ENCODE measurements at places on chromosomes 2 and 18.
A peak's percentile ranks its signal among the peaks of the same experiment; 100 is the strongest.

DNA sequence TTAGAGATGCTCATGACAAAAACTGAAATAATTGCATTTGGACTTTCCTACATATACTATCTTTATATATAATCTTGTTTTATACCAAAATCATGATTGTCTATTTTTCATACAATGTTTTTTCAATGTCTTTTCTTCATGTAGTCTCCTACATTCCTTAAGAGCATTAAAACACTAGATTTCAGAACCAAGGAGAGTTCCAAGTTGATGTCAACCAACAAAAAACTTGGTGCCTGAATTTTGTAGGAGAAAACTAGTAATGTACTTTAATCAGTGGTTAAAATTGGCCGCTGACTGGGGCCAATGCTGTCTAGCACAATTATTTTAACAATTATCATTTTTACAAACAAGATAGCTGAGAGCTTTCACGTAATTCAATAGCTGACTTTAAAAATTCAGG, 678.8 kb downstream of the DCC start:
- DNase-seq: no peak

DNA sequence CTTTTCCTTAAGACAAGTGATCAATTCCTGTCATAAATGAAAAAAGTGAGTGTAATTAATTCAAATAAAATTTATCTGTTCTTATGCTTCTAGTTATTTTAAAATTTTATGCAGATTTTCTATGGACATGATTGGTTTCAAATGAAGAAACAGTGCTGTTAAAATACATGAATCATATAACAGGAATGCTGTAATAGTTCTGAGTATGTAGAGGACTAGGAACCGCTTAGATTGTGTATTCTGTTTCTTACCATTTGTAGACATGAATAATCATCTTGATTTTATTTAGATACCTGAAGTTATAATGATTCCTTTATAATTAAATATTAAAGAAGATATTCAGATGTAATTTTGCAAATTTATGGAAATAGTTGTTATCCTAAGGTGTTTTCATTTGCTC, 3.5 kb downstream of the ACTR2 start:
- no peak for DNase-seq

DNA sequence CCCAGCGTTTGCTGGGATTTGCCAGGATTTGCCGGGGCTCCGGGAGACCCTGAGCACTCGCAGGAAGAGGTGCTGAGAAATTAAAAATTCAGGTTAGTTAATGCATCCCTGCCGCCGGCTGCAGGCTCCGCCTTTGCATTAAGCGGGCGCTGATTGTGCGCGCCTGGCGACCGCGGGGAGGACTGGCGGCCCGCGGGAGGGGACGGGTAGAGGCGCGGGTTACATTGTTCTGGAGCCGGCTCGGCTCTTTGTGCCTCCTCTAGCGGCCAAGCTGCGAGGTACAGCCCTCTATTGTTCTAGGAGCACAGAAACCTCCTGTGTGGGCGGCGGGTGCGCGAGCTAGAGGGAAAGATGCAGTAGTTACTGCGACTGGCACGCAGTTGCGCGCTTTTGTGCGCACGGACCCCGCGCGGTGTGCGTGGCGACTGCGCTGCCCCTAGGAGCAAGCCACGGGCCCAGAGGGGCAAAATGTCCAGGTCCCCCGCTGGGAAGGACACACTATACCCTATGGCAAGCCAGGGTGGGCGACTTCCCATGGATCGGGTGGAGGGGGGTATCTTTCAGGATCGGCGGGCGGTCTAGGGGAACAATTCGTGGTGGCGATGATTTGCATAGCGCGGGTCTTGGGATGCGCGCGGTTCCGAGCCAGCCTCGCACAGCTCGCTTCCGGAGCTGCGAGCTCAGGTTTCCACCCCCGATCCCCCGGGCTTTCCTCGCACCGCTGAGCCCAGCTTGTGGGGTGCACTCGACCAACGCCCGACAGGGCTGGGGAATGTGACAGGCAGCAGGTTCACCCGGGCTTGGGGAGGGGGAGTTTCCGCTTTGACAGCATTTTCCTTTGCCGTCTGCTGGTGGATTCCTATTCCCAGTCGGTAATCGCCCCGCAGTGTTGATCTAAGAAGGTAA, 2.8 kb downstream of the ONECUT2 start:
- DNase-seq: peak; percentile 93

DNA sequence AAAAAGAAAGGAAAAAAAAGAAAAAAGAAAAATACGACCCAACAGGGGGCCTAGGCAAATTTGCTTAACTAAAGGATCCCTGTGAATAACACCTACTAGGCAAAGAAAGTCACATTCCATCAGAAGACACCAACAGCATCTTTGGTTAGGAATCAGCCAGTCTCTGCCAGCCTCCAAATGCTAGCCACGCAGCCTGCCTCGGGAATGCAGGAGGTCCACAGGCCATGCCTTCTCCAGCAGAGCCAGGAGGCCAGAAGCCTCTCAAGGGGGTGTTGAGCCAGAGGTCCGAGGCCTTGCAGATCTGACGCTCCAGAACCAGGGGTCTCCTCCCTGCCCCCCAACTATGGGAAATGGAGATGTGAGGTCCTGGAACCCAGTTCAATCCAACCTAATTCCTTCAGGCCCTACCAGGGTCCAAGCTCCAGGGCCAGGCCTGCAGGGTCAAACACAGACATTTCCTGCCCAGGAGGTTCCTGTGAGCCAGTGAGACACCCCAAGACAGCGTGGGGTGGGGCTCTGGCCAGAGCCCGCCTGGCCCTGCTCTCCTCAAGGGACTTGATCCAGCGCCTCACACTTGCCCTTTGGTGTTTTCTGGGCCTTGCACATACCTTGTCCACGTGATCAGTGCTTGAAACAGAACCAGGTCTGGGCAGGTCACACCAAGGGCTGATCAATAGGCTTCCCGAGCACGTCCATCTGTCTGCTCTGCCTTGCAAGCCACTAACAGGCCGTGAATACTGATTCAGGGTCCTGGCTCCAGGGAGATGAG, 289.6 kb upstream of the ID2 start:
- DNase-seq: no peak

DNA sequence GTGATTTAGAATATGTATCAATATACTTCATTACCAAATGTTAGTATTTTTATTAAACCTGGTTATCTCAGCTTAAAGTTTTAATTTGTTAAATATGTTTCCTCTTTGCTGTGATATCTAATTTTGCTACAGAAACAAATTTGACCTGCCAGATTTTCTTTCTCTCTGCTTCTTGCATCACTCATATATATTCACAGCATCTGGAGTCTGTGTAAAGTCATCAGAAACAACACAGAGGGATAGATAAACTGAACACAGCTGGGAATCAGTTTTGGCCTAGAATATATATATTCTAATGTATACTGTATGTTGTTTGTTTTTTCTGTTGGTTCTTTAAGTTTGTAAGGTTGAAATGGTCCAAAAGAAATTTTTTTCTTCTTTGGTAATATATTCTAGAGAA, 8.5 kb downstream of the PSMD14 start:
- no peak for DNase-seq

- no peak for DNase-seq
These were observed 454.9 kb downstream of the LPIN1 start for GRCh38 chr2:12201369-12201768.

DNA sequence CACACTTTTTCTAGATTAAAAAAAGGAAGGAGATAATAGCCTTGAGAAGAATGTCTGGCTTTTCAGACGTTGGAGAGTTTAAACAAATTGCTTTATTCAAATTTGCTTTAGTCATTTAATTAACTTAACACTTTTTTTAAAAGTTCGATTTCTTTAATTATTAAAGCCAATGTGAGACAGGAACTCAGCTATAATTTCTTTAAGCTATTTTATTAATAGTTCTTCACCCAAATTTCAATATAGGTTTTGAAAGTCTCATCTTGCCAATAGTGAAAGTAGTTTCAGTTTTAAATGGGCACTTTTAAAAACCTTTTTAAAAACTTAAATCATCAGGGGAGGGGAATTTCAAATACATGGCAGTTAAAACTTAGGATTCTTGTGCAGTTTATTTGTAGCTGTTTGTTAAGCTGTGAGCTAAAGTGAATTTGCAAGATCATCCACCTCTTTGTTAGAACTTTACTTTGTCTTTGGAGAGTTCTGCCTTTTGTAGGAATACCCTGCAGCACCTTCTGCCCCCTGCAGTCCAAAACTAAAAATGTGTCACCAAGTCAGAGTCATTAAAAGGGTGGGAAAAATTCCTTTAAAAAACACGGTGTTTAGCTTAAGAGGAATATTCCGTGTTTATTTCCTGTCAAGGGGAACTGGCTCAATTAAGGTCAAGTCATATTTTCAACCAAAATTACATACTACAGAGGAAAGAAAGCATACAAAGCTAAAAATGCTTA, 4.6 kb downstream of the TGIF1 start:
- DNase-seq: no peak

DNA sequence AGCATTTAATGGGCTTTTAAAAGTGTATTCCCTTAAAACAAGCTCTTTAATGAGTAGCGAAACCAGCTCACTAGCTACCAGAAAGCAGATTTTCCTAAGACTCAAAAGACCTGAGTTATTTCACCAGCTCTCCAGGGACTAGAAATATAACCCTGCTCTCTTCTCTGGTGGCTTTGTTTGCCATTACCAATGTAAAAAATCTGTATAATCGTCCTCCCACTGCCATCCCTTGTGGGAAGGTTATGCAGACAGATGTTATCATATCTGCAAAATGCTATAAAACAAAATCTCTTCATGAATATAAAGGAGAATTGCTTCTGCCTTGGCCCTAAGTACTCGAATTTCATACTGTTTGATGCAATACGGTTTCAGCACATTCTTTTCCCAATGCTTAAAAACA, 335.2 kb downstream of the NUP35 start:
- DNase-seq: no peak

DNA sequence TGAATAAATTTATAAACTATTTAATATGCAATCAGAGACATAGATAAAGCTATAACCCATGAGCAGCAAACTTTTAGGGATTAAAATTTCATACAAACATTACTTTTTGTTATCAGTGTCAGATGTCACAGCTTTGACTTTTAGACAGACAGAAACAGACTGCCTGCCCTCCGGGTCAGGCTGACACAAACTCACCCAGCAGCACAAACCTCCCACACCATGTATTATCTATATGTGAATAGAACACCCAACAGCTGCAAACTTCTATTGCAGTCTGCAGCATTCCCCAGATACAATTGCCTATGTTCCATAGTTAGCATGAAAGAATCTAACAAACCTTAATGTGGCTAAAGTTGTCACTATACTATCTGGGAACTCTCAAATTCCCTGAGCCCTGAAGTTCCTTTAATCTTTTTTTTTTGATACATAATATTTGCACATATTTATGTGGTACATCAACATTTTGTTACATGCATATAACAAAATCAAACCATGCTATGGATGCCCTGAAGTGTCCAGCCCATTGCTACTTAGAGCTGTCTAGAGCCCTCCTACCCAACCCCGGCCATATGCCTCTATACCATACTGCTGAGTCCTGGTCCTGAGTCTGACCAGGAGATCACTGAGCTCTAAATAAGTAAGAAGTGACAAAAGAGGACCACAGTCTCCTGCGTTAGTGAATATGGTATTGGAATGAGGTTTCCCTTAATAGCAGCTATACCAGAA, 214.4 kb downstream of the ZNF385B start:
- no peak for DNase-seq

GRCh38 chr2:3738454-3738853, 35.1 kb downstream of the DCDC2C start:
- peak; percentile 7 for DNase-seq

GRCh38 chr2:207227062-207227748, 61.5 kb upstream of the KLF7 start:
- no peak for DNase-seq

DNA sequence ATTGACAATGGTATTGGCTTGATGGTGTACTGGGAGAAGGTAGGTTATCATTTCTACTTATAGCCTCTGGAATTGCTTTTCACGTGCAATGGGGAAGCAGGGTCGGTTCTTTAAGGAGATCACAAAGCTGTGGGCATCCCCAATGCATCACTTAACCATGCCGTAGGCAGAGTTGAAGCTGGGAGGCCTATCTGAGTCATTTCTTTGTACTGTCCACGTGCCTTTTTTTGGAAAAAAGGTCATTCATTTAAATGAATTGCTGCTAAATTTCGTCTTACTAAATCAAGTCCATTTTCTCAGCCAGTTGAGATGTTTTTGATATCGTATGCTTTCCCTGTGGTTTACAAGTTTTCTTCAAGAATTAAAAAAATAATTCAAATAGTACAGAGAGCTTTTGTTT, 17.2 kb upstream of the GYPC start:
- DNase-seq: no peak

DNA sequence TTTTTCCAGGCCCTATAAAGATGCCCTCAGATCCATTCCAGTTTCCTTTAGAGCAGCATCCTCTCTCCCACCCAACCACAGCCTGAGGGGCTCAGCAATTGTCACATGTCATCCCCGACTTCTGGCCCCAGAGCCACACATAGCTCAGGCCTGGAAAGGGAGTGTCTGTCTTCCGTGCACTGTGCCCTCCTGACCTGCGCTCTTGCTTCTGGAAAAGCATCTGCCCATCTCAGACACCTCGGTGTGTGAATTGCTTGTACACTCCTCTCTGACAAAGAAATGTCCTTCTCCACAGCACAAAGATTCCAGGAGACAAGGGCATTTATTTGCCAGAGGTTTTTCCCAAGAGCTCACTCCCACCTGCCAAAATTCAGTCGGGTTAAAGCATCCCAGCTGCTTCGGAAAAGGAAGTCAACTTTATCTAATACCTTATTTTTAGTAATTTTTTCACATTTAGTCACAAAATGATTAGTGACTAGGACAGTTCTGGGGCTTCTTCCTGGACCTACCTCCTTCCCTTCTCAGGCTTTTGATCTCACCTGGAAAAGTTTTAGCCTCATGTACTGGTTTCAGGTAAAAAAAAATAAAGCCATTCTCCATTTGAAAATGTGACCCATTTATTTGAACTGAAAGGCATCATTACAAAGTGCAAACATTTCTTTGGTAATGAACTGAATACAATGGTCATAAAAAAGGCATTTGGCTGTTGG, 112.9 kb downstream of the PXDN start:
- DNase-seq: no peak

GRCh38 chr2:48427552-48427951, 102.4 kb upstream of the STON1 start:
- no peak for DNase-seq

GRCh38 chr2:6872394-6872793, 5.2 kb upstream of the RSAD2 start:
- no peak for DNase-seq

GRCh38 chr2:71843391-71843850, 304.2 kb downstream of the CYP26B1 start:
- no peak for DNase-seq

GRCh38 chr18:38961880-38962279, 1396.3 kb upstream of the CELF4 start:
- DNase-seq: no peak

- DNase-seq: no peak
These were observed 23.9 kb downstream of the BAZ2B start for GRCh38 chr2:159592441-159592840.

GRCh38 chr18:58541789-58542425, 87.0 kb downstream of the ALPK2 start:
- DNase-seq: no peak

DNA sequence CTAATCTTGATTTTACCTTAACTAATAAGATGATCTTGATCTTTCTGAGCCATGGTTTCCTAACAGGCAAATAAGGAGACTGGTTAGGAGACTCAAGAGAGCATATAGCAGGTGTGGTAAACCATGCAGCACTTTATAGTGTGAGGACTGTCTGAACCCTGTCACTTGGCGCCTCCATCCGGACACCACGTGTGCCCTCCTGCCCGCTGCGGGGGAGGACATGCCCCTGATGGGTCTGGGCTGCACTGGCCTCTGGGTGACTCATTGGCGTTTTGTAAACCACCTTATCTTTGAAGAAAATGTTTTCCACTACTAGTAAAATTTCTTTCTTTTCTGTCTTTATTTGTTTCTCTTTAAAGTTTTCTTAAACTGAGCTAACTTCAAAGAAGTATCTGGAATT, 131.1 kb downstream of the FMNL2 start:
- DNase-seq: no peak

All from NCI-H1105 (cell line).